ENCODE measurements at places on chromosomes 3 and 15.

GRCh38 chr3:8885536-8886316, 77.5 kb downstream of the RAD18 start:
- no peak for DNase-seq

DNA sequence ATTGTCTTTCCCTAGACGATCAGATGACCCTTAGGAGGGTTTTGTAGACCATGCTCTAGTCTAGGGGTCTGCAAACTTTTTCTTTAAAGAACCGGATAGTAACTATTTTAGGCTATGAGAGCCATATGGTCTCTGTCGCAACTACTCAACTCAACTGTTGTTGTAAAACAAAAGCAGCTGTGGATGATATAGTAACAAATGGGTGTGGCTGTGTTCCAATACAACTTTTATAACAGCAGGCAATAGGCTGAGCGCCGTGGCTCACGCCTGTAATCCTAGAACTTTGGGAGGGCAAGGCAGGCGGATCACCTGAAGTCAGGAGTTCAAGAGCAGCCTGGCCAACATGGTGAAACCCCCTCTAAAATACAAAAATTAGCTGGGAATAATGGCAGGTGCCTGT, 6.1 kb upstream of the CMTM6 start:
- DNase-seq, result no peak

- no peak for DNase-seq
Observed at GRCh38 chr15:63482874-63483323, 21.5 kb upstream of the USP3 start.

DNA sequence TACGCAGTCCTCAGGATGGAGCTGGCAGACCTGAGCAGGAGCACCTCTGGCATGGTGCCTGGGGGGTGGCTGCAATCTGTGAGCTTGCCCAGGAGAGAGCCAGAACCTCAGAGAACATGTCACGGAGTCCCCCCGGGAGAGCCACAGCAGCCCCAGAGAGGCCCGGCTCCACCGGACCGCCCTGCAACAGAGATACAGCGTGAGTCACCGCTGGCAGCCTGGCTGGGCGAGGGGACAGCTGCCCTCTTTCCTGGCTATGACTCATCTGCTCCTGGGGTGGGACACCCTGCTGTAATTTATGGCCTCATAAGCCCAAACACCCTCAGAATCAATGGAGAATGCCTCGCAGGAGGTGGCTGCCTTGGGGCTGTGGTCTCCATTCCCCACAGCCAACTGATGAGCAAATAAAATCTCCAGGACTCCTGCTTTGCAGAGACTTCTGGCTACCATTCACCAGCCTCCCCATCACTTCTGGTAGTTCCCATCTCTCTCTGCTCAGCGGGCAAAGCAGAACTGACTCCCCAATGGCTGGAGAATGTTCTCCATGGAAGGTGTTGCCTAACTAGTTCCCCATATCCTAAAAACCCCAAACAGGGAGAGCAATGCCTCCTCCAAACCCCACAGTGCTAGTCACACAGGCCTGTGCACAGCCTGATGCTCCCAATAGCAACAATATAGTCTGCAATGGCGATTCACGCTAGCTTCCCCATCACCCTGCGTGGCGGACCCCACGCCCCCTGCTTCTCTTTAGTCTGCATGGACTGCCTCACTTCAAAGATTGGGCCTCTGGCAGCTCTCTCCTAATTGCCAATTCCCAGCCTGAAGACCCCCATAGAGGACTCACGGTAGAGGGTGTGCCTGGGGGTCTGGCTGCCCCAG, 21.6 kb downstream of the ACSBG1 start:
- DNase-seq, result no peak

Measured in stimulated activated CD8-positive, alpha-beta memory T cell treated with anti-CD3 and anti-CD28 coated beads, Interleukin-7, amount 100 ng/mL, for 1 hour (primary cell).